ENCODE measurements at places on chromosomes 11 and 22. TPM values are rescaled to one million over a fixed set of nuclear protein-coding genes. Genes with fewer than 3 reads are reported as not detected.

GAB2 gene
- total RNA-seq, result 23.5 TPM

KLHDC7B gene
- not detected for total RNA-seq

C11orf65 gene
- 0.09 TPM for total RNA-seq

AIFM3 gene
- total RNA-seq, result 0.17 TPM

TTLL12 gene
- 29.4 TPM for total RNA-seq

IFITM10 gene
- total RNA-seq, result 0.33 TPM

OLFML1 gene
- not detected for total RNA-seq

LDHA gene
- total RNA-seq, result 549 TPM

MLC1 gene
- not detected for total RNA-seq

OR8D1 gene
- total RNA-seq, result not detected

USH1C gene
- not detected for total RNA-seq

OR51L1 gene
- not detected for total RNA-seq

CRY2 gene
- total RNA-seq, result 8.2 TPM

FAM227A gene
- 0.65 TPM for total RNA-seq

PNPLA5 gene
- not detected for total RNA-seq
